AG10803 (cell line): ENCODE measurements at places on chromosomes 5 and 9.

DNA sequence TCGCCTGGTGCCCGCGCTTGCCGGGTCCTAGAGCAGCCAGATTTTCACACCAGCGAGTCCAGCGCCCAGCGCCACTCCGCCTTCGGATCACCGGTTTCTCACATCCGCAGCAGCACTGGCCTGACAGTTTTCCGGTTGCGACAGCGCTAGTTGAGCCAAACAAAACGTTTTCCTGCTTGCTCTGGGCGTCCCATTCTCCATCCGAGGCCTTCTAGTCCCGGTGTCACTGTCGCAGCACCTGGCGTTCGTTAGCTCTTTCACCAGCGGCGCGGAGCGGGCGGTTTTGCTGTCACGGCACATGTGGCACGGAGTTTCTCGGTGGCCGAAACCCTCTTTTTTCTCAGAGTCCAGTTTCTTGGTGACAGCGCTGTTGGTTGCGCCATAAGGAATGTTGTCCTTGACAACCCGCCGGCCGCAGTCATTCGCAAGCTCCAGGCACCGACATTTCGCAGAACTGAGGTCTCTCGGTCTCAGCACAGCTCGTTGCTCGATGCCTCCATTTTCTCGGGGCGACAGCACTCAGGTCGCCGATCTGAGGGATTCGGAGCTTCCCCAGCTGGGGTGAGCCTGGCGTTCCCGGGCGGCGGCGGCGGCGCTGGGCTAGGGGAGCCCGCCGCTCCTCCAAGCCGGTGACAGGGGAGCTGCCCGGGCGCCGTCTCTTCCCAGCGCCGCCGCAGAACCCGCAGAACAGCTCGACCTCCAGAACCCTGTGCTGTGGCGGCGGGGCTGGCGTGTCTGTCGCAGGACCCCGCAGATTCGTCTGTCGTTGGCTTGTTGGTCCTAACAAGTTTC lies 47.8 kb downstream of the ANXA2R start:
- DNase-seq = peak; percentile 92

GRCh38 chr5:56640763-56641406 lies 174.5 kb upstream of the MAP3K1 start:
- no peak for DNase-seq

DNA sequence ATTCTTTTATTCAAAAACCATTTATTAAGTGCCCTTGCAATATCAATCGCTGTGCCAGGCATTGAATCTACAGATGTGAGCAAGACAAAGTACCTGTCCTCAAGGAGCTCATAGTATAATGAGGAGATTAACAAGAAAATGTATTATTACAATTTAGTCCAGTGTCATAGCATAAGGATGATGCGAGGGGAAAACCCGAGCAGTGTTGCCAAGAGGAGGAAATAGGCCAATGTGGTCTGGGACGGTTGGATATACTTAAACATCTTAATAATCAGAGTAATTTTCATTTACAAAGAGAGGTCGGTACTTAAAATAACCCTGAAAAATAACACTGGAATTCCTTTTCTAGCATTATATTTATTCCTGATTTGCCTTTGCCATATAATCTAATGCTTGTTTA lies 18.5 kb downstream of the CD274 start:
- DNase-seq = no peak

DNA sequence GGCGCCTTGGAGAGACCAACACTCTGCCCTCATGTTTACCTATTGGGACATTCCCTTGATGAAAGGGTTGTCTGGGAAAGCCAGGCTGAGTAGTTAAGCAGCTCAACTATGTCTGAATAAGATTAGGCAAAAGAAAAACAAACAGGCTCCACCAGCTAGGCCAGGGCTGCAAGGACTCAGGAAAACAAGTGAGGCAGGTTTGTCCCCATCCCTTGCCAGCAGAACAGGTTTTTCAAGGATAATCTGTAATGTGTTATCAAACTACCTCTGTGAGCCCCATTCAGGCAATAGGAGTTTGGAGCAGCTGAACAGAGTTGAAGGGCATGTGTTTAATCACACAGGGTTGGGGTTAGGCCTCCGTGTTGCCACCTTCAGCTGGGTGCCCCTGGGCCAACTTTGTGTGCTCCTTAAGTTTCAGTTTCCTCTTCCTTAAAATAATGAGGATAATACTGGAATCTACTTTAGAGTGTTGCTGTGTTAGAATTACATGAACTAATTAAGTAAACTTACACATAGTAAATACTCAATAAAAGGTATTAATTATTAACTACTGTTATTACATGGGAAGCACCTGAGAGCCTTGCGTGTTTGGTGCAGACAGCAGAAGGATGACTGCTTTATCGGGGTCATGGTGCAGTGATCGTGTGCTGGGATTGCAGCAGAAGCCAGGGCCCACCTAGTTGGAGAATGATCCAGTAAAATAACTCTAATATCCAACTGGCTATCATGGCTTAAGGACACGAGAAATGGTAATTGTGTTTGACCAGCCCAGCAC lies 72.1 kb upstream of the ATP10B start:
- DNase-seq = no peak

DNA sequence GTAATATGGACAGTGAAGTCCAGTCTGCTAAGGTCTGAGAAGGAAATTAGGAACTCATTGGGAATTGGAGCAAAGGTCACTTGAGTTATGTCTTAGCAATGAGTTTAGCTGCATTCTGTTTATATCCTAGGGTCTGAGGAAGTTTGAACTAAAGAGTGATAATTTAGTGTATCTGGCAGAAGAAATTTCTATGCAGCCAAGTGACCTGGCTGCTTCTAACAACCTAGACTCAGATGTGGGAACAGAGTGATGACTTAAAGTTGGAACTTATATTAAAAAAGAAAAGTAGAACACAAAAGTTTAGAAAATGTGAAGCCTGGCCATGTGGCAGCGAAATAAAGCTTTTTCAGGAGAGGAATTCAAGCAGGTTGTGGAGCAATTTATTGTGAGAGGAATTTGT lies 106.2 kb downstream of the PRDM9 start:
- DNase-seq = no peak

DNA sequence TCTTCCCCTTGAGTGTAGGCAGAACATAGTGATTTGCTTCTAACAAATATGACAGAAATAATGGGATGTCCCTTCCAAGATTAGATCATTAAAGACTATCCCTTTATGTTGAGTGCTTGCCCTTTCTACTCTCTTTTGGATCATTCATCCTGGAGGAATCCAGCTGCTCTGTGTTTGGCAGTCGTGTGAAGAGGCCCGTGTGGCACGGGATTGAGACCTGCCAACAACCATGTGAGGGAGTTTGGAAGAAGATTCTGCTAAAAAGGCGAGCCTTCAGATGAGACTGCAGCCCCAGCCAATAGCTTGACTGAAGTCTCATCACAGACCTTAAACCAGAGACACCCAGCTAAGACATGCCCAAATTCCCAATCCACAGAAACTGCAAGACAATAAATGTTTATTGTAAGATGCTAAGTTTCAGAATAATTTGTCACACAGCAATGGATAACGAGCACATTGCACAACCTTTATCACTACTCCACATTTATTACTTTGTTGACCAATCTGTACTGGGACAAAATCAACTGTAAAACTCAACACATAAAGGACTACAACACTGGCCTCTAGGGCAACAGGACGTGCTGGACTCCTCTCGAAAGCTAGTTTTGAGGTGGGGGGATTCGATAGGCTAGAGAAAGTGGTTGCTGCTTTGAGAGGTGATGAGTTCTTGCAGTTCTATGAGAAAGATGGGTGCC lies 42.8 kb downstream of the ANGPTL2 start:
- no peak for DNase-seq

DNA sequence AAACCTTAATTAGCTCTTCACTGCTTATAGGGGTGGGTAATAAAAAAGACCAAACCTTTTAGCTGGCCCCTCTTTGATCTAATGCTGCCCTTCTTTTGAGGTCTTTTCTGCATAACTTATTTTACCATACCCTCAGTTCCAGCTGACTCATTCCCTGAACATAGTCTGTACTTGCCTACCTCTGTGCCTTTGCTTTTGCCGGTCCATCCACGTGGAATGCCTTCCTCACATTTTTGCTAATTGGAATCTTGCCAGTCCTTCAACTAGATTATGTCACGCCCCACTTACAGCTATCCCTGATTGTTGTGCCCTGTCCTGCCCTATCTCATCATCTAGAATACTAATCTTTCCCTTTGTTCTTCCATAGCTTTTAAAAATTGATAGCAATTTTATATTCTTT lies 44.2 kb downstream of the FAF2 start:
- DNase-seq = peak; percentile 19

DNA sequence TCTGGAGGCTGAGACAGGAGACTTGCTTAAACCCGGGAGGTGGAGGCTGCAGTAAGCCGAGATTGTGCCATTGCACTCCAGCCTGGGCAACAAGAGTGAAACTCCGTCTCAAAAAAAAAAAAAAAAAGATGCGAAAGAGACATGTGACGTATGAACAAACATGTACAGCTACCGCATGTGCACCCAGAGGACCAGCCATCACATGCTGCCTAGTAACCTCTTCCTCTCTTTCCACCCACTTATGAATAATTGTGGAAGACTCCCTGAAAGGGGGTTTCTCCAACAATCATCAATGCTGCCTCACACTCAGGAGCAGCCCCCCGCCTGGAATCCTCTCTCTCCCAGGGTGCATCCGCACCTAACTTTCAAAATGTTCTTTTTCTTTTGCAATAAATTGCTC lies 2.2 kb downstream of the SARDH start:
- no peak for DNase-seq

DNA sequence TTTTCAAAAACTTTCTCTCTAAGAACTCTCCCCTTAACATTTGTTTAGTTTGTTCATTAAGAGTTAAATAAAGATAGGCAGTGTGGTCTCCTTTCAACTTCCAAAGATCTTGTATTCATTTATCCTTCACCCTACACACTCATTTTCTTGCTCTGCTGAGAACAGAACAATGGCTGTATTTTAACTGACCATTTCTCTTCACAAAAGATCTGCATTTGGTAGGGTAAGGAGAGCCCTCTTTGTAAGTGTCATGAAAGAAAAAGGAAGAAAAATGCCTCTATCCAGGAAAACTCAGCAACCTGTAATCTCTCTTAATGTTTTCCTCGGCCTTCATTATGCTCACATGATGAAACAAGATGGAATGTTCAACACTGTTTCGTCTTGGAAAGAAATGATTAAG lies 193.7 kb upstream of the TLE4 start:
- DNase-seq = no peak

GRCh38 chr9:1505489-1505888 lies 455.3 kb downstream of the DMRT2 start:
- DNase-seq = no peak

- no peak for DNase-seq
These were observed 310.2 kb downstream of the CTNND2 start for GRCh38 chr5:11594021-11594420.

GRCh38 chr9:92327283-92327850 lies 1.6 kb downstream of the CENPP start:
- DNase-seq = no peak

DNA sequence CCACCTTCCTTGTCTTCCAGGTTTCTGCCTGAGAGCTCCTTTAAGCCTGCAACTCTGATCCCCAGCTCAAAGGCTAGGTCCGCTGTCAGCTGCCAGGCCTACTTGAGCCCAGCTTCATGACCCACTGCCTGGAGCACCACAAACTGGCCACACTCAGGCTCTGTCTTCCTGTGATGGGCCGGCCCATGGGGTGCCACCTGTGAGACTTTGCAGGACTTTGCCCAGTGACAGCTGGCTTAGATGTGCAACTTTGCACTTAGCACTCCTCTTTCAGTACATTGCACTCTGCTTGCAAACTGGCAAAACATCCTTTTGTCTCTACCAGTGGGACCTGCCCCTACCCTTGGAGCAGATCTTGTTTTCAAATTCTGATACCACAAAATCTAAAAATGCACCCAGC lies 311.5 kb upstream of the PDE4D start:
- no peak for DNase-seq

- DNase-seq = peak; percentile 98
These were observed 4.8 kb downstream of the ADAMTSL1 start for GRCh38 chr9:18478501-18479361.

DNA sequence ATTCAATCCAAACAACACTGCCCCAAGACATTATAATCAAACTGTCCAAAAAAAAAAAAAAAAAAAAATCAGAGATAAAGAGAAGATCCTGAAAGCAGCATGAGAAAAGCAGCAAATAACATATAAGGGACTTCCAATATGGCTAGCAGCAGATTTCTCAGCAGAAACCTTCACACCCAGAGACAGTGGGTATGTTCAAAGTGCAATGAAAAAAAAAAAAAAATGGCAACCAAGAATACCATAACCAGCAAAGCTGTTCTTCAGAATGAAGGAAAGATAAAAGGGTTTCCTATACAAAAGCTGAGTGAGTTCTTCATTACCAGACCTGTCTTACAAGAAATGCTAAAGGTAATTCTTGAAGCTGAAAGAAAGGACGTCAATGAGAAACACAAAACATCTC lies 32.1 kb downstream of the UBTD2 start:
- no peak for DNase-seq

- no peak for DNase-seq
These were observed 25.8 kb upstream of the SYNPO start for GRCh38 chr5:150614661-150615060.

DNA sequence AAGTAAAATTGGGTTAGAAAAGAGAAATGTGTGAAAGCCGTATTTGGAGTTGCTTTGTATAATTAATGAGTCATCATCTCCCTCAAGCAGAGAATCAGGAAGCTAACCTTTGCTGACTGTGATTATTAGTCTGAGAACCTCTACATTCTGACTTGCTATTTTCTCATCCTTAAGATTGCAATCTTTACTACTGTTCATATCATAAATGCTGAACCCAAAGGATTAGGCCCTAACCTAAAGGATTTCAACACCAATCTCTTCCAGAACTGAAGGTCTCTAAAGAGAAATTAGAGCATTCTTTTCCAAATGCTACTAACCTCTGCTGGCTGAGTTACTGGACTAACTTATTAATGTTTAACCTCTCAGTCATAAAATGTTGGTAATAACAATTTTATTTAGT lies 538.1 kb upstream of the MEF2C start:
- DNase-seq = peak; percentile 6

DNA sequence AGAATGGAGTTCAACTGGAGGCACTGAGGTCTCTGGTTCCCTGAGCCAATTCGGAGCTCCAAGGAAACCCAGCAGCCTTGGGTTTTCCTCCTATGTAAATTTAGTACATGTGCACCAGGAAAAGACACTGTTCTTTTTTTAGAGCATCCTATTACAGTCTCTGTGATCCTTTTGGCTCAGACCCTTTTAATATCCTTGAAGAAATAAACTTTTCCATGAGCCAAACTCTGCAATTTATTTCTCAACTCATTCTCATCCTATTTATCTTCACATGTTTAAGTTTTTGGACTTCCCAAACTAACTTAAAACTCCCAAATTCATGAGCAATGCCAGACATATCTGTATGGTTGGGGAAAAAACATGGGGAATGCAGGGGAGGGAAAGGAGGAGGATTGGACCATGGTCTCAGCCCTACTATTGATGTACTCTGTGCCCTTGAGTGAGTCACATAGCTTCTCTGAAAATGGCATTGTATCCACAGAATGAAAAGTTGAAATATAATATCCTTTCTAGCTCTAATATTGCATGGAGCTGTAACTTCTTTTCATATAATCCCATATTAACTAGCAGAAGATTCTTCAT lies 76.6 kb downstream of the PAPPA start:
- DNase-seq = no peak
